ENCODE measurements at places on chromosomes 4 and X.

DNA sequence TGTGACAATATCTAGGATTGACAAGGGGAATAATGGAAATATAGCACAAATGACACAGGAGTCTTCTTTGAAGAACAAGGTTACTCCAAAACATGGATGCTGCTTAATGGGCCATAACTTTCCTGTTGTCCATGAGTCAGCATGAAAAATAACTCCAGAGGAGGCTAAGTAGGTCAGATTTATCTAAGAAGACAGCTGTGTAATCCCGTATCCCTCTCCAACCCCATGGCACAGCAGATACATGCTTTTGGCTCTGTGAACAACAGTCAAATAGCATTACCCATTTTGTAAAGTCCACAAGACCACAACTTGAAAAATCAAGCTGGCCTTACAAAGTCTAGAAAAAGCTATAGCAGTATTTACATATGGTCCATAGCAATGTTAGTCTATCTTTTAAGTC lies 2.1 kb upstream of the TMEM131L start:
- no peak for DNase-seq

DNA sequence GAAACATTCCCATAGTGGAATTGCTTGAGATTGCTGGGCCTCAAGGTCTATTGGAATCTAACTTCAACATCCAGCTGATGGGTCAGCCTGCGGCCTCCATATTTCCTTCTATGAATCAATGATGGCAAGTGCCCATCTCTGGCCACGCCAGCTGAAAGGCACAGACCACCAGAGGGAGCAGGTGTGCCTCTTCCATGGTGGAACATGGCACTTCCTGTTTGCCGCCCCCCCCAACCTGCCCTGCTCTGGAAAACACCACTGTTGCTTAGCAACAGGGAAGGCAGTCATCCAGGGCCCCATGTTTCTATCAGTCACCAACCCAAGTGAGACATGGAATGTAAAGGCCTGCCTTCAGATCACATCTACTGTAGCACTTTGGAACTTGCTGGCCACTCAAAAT lies 11.6 kb downstream of the PAGE4 start:
- no peak for DNase-seq

DNA sequence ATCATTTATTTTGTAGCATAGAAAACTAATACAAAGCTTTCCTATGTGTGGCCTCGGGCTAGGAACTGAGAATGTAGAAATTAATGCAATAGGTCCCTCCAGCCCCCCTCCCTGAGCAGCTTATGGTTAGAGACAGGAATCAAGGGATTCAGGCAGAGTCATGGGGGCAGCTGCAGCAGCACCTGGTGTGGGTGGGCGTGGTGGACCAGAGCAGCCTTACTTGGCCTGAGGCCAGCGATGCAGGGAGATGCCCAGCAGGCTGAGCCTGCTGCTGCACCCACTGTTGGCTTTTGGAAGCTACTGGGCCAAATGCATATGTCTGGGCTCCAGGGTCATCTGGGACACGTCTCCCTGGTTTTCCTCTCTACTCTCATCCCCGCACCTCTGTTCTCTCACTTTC lies 74.0 kb downstream of the STK32B start:
- no peak for DNase-seq

- DNase-seq, result no peak
Observed at GRCh38 chr4:135186002-135186401, 984.4 kb upstream of the PABPC4L start.

DNA sequence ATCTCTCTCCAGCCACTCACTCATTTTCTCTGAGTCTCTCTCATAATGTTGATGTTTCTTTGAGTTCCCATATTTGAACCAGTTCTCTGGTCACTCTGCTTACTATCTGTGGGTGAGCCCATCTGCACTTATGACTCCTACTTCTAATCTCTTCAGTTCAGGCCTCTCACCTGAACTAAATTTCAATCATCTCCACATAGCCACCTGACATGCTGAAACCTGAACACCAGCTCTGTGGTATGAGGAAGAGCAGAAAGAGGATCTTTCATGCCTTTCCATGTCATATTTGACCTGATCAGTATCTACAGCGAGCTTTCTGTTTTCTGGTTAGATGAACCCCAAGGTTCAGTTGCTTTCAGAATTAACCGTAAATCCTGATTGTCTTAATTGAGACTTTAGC lies 122.2 kb upstream of the ESX1 start:
- DNase-seq, result no peak

GRCh38 chrX:45515262-45516215 lies 314.9 kb upstream of the DIPK2B start:
- DNase-seq, result no peak

DNA sequence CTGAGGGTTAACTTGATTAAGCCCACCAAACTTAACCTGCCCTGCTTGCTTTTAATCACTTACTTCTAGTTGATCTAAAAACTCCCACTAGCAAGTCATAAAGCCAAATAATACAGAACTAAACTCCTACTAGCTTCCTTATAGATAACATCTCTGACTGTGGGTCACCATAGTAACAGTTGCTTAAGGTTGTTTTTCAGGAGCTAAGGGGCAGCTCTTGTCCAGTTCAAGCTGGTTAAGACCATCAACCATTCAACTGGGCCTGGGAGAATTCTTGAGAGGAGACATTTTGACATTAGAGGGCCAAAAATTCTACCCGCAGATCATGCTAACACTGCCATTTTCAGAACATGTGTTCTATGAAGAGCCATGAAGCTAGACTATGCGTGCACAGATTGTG lies 67.0 kb downstream of the UCHL1 start:
- no peak for DNase-seq

- DNase-seq, result no peak
Observed at GRCh38 chr4:71729856-71730255, 54.0 kb downstream of the GC start.

DNA sequence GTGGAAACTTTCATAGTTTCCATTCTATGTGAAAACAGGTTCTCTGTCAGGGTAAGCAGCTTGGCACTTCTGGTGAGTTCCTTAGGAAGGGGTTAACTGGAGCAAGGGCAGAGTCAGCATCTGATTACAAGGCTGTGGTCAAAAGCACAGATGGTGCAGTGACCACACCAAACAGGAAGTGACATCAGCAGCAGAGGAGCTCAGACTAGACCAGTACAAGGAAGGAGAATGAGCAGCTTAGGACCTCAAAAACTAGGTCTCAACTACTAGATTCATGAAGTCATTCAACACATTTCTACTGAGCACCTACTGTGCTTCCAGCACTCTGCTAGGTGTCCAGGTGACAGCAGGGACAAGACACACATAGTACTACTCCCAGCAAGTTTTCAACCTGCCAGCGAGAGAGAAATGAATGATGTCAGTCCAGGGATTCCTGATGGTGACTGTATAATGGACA lies 130.2 kb downstream of the AMELX start:
- no peak for DNase-seq

DNA sequence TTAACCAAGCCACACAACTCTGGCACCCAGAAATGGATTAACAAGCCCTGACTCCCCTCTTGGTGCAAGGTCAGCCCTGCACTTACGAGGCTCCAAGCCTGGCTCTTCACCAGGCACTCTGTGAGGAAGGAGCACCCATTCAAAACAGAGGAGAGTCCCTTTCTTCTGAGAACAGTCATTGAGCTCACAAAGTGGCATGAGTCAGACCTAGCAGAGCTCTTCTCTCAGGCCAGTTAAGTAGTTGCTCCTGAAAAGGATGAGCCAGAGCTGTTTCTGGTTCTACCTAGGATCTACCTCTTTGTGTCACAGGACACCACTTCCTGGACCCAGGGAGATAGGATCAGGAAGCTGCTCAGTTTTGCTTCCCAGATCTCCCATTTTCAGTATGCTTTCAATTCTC lies 48.2 kb downstream of the EVC2 start:
- no peak for DNase-seq

- no peak for DNase-seq
Observed at GRCh38 chr4:176631611-176632010, 161.1 kb downstream of the VEGFC start.

- no peak for DNase-seq
Observed at GRCh38 chrX:24561121-24561520, 86.0 kb downstream of the PCYT1B start.

DNA sequence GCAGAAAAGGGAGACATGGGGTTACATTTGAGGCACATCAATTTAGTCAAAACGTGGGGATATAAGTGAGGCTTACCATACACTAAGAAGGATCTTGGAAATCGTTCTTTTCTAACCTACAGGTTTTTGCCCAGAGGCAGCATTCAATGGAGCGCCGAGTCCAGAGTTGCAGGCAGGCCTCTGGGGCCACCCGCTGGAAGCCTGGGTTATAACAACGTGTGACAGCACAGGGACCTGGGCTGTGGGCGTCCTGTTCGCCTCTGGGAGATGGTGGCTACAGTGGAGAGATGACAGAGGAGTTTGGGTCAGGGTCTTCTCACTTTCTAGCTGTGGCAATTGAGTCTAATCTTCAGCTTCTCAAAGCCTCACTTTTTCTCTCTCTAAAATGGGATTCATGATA lies 53.9 kb downstream of the ENPP6 start:
- no peak for DNase-seq

DNA sequence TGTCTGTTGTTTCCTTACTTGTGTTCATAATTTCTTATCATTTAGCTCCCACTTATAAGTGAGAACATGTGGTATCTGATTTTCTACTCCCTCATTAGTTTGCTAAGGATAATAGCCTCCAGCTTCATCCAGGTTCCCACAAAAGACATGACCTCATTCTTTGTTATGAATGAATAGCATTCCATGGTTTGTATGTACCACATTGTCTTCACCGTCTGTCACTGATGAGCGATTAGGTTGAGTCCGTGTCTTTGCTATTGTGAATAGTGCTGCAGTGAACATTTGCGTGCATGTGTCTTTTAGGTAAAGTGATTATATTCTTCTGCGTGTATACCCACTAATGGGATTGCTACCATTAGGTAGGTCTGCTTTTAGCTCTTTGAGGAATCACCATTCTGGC lies 624.3 kb upstream of the EPHA5 start:
- no peak for DNase-seq

- DNase-seq, result no peak
Observed at GRCh38 chr4:9849538-9849920, 68.1 kb downstream of the DRD5 start.

- no peak for DNase-seq
Observed at GRCh38 chr4:738781-739280, 33.2 kb downstream of the PCGF3 start.
